ENCODE measurements at places on chromosomes 13 and 19.
A peak's percentile ranks its signal among the peaks of the same experiment; 100 is the strongest.

DNA sequence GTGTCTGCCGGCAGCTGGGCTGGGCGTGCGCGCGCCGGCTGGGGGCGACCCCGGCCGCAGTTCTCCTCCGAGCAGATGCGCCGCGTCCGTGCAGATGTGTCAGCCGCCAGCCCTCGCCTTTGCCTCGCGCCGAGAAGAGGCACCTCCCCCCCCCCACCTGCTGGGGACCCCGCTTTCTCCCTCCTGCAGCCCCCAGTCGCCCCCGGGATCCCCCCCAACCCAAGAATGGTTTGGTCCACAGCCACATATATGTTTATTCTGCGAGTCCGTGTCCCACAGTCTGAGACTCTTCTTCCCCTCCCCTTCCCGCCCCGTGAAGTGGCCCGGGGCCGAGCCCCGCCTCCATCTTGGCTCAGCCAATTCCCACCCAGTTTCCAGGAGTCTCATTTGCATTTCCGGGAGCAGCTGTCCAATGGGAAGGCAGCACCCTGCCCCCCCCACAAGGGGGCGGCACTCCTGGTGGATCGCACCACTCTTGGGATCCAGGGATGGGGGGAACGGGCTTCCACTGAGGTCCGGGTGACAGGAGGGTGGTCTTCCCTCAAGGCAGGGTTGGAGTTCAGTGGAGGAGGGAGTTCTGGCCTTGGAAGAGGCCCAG is 8.6 kb downstream of the ISOC2 start:
- DNase-seq, result peak; percentile 24

DNA sequence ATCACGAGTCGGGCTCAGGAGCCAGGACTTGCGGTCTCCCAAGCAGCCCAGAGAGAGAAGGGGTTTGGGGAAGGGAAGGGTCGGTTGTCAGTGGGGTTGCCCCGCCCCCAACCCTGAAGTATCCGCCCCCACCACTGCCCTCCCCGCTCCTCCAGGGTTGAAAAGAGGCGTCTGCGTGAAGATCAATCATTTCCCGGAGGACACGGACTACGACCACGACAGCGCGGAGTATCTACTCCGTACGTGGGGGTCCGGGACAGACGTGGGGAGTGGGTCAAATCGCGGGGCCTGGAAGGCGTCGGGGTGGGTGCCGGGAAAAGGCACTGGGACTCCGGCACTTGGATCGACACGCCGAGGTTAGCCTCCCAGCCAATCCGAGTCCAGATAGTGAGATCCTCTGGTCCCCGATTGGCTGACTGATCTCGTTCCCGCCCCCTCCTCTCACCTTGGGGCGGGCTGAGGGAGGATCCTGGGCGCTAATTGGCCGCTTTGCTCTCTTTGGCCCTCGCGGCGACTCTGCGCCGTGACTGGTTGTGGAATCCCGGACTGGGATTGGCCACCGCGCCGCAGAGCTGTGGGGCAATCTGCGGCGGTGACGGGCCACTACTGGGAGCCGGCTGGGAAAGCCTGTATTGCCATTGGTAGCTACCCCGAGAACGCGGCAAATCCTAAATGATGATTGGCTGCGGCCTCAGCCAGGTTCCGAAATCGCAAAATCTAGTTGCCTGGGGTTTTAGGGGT is 13.3 kb upstream of the CACNG6 start:
- no peak for DNase-seq

DNA sequence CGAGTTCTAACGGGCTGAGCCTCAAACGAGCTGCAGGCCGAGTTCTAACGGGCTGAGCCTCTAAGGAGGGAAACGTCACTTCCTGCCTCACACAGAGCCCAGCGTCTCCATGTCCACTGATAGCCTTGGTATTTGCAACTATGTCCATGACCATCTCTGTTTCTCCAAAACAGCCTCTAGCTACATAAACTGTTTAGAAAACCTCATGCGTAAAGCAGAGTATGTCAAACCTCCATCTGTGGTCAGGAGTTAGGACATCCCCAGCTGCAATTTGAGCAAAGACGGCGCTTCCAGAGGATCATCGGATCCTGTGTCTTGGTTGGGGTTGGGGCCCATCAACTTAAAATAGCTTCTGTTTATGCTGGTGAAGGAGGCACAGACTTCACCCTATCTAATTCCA is 20.8 kb downstream of the RASA3 start:
- no peak for DNase-seq

- DNase-seq, result no peak
Measured at GRCh38 chr13:68727798-68728197, 1379.8 kb upstream of the ATXN8OS start.

GRCh38 chr13:102298051-102298450 is 103.8 kb downstream of the FGF14 start:
- no peak for DNase-seq

- no peak for DNase-seq
Measured at GRCh38 chr13:28452755-28453154, 42.2 kb downstream of the FLT1 start.

DNA sequence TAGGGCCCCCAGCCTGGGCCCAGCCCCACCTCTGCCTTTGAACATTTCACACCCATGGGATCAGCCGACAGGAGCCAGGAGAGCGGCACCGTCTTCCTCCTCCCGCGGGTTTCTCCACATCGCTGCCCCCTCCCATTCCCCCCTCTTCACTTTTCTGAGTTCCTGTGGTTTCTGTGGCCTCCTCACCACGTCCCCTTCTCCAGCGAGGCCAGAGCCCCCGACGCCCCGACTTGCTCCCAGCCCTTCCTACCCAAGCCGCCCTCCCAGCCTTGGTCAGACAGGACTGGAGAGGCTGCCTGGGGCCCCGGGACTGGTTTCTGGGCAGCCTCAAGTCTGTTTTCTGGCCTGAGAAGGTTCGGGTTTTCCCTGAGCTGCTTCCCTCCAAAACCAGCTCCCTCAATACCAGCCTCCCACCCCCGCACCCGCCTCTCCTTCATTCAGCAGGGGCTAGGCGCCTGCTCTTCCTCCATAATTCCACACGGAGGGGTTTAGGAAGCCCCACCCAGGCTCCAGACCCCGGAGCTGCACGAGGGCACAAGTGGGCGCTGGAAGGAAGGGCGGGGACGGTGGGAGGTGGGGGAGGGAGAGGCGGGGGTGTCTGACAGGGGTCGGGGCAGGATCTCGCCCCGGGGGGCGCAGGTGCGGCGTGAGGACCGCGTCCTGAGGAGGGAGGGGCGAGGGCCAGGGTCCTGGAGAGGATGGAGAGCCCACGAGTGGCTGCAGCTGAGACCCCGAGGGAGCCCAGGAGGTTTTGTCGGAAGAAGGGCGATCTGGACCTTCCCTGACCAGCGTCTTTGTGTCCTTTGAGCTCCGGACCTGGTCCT is 4.0 kb upstream of the SIGLEC10 start:
- no peak for DNase-seq

DNA sequence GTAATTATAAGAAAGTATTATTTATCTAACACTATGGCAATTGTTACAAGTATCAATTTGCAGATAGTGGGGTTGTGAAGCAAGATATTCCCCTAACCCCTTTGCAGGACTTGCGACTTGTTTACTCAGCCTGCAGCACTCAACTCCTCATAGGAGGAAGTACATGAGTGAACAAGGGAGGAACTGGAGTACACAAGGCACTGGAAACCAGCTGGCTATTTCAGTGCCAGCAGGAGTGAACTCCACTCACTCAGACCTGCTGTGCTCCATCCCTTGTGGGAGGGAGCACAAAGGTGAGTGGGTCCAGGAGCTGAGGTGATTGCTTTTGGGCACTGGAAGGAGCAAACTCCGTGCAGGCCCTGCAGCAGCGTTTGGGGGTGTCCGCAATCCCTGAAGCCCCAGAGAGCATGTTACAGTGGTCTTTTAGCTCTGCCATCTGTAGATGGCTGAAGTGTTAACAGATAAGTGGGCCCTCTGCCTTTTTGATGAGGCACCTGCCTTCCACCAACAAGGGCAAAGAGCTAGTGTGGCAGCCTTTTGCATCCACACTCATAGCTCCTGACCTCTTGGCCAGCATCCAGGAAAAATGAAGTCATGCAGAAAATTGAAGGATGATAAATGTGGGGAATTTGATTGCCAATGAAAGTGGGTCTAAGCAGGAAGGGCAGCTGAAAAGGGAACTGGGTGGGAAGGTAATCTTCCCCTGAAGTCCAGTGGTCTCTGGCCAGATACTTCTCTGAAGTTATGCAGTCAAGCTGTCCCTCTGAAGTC is 802.2 kb upstream of the MIR17HG start:
- no peak for DNase-seq

DNA sequence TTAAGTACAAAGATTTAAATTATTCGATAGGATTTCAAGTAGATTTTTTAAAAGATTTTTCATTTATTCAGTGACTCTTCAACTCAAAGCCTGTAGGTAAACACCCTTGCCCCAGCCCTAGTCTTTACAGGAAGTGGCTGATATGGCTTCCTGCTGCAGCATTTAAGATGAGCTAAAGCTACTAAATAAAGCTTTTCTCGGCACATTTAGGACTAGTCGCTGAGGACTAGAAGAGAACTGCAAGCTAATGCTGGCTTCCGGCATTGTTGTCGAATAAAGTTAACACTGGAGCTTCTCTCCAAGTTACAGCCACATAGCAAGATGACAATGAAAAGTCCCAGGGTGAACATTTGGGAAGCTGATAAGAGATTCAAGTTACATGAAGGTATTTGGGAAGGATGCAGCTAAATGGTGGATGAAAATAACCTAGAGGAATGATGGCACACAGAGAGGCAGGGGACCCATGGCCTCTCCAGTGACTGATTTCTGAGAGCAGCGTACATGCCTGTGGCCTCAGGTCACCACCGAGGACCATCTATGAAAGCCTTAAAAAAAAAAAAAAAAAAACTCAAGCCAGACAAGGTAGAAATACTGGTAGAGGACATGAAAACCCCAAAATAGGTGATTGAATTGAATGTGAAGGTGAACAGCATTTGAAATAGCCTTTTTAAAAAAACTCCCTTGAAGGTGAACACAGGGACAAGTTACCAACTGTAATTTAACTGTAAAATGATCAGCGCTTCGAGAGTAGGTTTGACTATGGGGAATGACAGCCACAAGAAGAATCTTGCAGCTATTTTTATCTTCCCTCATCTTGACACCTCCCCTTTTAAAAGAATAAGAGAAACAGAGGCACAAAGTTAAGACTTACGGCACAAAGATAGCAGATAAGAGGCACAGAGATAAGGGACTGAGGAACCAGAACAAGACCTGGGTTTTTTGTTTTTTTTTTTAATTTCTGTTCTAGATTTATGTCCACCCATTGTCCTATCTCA is 155.4 kb downstream of the DCT start:
- DNase-seq, result no peak

- DNase-seq, result no peak
Measured at GRCh38 chr19:1288833-1289685, 3.4 kb downstream of the EFNA2 start.

GRCh38 chr13:26695891-26696311 is 64.7 kb downstream of the GPR12 start:
- DNase-seq, result no peak

DNA sequence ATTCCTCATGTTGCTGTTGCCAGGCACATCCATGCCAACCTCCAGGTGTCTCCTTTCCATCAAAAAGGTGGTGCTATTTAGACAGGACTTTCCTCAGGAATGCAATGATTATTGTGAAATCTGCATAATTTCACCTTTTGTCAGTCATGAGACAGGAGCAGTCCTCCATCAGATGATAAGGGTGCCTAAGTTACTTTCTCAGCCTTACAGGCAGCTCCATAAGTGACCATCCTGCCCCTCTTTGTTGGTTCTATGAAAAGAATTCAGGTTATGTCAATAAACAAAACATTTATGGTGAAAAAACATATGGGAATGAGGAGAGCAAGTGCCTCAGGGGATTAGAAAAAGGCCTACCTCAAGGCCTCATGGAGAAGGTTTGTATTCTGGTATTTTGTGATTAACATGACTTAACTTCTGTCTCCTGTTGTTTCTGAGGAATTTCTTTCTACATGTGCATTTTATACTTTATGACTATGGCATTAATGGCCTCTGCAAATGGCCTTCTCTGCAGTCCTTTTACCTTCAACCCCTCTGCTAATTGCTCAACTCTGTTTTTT is 110.3 kb upstream of the DIAPH3 start:
- no peak for DNase-seq

DNA sequence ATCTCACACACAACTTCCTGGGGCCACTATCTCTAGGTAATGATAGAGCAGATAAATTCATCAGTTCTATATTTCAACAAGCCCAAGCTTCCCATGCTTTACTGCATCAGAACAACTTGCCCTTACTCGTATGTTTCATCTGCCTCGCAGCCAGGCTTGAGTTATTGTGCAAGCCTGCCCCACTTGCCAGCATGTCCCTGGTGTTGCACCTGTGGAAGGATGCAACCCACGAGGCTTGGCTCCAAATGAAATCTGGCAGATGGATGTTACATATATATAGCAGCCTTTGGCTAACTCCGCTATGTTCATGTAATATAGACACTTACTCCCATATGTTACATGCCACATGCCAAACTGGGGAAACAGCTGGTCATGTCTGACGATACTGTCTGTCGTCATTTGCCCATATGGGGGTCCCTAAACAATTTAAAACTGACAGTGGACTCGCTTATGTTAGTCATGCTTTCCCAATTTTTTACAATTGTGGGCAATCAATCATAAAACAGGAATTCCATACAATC is 6.2 kb downstream of the ERVK3-1 start:
- DNase-seq, result no peak

GRCh38 chr13:70027551-70027950 is 80.1 kb upstream of the ATXN8OS start:
- no peak for DNase-seq

GRCh38 chr19:36894849-36895383 is 21.2 kb downstream of the ZNF829 start:
- DNase-seq, result no peak

GRCh38 chr19:18972851-18973250 is 31.8 kb upstream of the HOMER3 start:
- no peak for DNase-seq

- DNase-seq, result no peak
Measured at GRCh38 chr19:18230941-18231734, 4.9 kb upstream of the PDE4C start.

DNA sequence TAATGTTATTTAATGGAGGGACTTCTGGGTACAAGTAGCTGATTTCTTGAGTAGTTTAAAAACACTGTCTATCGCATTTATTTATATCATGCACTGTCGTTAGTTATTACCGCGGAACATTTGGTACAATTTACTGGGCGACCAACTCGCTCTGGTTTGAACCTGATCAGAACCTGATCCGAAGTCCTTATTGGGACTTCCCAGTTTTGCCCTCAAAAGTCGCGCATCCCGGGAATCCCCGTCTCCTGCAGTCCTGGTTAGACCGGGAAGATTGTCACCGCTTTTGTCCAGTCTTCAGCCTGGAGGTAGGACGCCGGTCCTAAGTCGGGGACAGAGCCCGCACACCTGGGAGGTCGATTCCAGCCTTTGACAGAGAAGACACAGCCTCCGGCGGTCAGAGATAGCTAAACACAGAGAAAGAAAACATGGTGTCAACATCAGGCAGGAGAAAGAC is 694 bp downstream of the CLN5 start:
- no peak for DNase-seq
